ENCODE measurements at places on chromosomes 16 and 17. TPM values are rescaled to one million over a fixed set of nuclear protein-coding genes. Genes with fewer than 3 reads are reported as not detected.

- DNase-seq, result peak; percentile 81
These were observed 5.5 kb upstream of the PIEZO1 start for GRCh38 chr16:88790312-88791211.

Gene PGAP6
- 46.6 TPM for total RNA-seq

- DNase-seq, result peak; percentile 64
These were observed 923 bp downstream of the ANKRD13B start for GRCh38 chr17:29593591-29594518.

Gene EMP2
- not detected for total RNA-seq

DNA sequence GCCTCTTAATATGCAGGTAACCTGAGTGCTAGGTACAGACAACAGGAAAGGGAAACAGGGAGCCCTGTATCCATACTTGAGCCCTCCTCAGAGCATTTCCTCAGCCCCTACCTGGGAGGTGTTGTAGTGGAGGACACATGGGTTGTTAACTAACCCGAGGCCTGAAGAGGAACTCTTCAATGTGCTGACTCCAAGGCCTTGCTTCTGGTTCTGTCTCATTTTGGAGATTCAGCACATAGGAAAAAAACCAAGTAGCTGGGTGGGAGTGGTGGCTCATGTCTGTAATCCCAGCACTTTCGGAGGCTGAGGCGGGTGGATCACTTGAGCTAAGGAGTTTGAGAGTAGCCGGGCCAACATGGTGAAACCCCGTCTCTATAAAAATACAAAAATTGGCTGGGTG, 24.8 kb downstream of the SNX11 start:
- DNase-seq, result no peak

Gene TP53TG3F
- not detected for total RNA-seq
